ENCODE measurements at places on chromosomes 2 and 18.

GRCh38 chr18:24497031-24497754, 36.8 kb downstream of the HRH4 start:
- peak; percentile 33 for DNase-seq

DNA sequence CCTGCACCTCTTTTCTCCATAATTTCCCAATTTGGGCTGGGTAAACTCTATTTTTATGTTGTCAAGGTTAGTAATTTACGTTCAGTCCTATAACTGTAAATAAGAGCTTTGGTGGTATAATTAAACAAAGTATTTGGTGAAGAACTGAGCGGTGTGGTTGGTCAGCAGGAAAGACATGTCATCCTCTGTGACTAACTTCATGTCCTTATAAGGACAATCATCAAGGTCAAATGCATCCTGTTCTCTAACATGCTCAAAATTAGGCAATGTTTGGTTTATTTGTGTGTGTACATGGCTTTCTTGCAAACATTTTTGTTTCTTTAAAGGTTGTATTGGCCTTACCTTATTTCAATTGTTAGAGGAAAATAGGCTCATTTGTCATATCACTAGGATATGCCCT, 121.5 kb upstream of the NABP1 start:
- no peak for DNase-seq

DNA sequence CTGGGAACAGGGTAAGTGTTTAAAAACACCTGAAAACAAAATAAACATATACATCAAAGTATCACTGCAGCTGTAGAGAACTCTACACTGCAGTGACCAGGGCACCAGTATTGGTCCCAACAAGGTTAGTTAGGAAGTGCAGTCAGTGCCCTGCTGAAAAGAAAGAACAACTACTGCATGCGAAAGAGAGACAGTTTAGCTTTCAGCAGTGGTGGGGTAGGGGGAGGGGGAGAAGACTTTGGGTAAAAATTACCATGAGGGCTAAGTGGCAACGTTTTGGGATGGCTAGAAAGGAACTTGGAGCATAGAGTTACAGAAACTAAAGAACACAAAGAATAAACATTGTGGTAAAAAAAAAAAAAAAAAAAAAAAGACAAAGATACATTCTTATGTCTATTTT, 112.1 kb downstream of the UPP2 start:
- no peak for DNase-seq

DNA sequence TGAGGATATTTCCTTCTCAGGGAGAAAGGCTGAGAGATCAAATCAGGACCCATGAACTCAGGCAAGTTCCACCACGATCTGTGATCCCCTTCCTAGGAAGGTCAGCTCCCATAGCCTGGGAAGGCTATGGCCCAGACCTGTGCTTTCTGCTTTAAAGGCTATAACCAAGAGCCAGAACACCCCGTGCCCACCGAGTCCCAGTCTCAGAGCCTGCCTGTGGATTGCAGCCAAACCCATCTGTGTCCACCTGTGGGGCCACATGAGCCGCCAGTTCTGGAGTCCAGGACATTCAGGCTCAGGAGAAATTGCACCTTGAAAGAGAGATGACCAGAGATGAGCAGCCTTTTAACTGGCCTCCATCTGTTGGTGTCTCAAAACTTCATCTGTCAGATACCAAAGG, 46.9 kb downstream of the MAL start:
- no peak for DNase-seq

DNA sequence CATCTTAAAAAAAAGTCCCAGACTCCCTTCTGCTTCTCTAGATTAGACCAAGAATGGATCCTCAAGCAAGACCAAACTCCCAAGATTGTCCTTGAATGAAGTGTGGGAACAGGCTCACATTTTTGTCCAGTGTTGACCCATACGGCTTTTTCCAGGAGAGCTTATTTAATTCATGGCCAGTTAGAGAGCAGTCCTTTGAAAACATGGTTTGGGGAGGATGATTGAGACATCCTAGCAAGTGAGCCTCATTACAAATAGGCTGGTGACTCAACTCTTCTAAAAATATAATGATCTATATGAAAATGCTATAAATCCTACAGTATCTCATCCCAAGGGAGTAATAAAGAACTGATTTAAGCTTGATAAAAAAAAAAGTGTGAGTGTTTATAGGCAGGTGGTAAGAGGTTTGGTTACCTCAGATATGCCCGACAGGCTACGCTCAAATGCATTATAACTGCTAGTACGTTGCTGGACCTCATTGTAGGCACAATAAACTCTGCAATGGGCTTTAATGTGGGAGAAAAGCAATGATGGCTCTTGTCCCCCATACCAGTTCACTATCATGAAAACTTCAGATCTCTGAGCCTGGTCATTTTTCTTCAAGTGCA, 17.0 kb downstream of the ANKRD29 start:
- no peak for DNase-seq

- peak; percentile 60 for DNase-seq
Measured at GRCh38 chr2:86673986-86674670, 46.0 kb upstream of the RMND5A start.

DNA sequence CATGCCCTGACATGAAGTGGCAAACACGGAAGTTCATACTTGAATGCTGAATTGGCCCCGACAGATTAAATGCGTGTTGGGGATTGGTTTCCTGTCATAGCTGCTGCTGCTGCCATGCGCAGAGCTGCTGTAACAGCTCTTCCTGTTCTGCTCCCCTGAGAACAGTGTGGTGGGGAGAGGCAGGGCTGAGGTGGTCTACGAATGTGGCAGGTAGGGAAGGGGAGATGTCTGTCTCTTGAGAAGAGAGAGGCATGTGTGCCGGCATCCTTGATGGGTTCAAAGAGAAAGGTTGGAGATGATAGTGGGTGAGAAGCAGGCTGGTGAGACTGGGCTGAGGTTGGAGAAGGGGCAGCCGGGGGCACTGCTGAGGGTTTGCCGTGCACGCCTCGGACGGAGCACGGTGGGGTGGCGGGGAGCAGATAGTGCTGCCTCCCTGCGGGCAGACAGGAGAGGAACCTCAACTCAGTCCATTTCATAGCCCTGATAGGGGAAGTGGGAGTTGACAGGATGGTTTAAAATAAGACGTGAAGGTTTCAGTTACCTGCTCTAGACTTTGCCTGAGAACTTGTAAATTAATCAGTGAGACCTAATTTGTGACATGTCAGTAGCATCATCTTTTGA, 46.1 kb downstream of the TMEM185B start:
- DNase-seq: no peak

DNA sequence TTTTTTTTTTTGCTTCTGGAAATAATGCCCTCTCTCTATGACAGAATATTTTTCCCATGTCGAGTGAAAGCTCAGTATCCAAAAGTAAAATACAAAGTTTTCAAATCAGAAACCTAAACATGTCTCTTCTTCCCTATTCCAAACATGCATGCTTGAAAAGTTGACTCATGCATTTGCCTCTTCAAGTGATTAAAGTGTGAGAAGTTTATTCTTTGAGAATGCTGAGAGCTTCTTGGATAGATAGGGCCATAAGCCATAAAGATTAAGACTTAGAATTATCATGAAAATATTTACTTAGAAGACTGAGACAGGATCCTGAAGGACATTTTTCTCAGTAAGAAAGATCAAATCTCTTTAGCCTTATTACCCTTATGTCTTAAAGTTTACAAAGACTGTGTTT, 98.6 kb upstream of the EPB41L5 start:
- peak; percentile 66 for DNase-seq

- DNase-seq: no peak
Measured at GRCh38 chr2:234989183-234989701, 37.4 kb downstream of the SH3BP4 start.

DNA sequence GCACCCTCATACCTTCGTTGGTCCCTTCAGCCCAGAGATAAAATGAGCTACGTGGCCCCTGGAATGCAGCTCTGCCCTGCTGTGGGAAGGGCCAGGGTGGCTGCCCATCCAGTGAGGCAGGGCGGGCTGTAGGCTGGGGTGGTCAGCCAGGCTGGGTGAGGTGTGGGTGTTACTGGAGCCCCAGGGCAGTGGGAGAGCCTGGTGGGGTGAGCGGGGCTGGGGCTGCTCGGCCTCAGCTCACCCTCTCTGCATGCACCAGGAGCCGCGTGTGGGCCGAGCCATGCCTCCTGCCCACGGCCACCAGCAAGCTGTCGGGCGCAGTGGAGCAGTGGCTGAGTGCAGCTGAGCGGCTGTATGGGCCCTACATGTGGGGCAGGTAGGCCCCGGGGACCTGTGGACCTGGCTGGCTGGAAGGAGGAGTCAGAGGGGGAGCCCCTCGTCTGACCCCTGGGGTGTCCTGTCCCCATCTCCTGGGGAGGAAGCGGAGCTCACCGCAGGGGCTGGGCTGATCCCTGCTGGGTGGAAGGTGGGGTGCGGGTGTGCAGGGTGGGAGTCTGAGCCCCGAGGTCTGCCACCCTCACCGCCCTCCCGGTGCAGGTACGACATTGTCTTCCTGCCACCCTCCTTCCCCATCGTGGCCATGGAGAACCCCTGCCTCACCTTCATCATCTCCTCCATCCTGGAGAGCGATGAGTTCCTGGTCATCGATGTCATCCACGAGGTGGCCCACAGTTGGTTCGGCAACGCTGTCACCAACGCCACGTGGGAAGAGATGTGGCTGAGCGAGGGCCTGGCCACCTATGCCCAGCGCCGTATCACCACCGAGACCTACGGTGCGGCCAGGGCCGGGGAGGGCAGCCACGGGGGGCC, 5.5 kb downstream of the RNPEPL1 start:
- DNase-seq: no peak

GRCh38 chr2:214549946-214550345, 139.1 kb downstream of the VWC2L start:
- no peak for DNase-seq

GRCh38 chr2:220129391-220129790, 502.0 kb downstream of the SLC4A3 start:
- DNase-seq: no peak

DNA sequence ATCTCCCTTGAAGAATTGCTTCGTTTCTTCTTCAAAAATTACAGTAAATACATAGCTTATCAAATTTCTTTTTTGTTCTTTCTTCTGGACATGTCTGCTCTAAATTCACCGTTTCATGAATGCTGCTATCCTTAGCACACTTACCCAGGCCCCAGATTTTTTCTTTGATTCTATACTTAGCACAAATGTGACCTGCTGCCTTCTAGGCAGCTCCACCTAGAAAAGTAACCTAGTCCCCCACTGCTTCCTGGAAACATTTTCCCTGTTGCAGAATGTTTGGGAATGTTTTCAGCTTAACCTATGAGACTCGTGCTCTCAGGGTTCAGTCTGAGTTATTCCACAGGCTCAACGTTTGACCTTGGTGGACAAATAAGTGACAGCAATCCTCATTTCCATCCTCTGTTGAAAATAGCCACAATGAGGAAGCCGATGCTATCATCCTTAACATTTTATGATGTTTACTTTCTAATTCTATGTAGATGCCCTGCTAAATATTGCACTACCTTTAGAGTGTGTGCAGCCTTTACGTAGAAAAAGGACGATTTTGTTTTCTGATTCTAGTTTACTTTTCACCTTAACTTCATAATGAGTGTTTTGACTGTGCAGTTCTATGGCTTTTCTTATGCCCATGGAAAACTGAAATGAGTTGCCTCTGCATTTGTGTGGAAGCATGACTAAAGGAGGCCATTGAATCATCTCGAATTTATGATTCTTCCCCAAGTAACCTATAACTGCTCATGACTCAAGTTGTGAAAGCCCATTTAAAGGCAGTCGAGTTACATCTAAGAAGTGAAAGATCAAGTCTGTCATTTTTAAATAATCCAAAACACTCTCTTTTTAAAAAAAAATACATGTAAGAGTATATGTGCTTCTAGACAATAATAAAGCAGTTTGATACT, 47.7 kb downstream of the TMEM182 start:
- DNase-seq: no peak

GRCh38 chr18:79680100-79680879, 687 bp downstream of the CTDP1 start:
- peak; percentile 71 for DNase-seq

DNA sequence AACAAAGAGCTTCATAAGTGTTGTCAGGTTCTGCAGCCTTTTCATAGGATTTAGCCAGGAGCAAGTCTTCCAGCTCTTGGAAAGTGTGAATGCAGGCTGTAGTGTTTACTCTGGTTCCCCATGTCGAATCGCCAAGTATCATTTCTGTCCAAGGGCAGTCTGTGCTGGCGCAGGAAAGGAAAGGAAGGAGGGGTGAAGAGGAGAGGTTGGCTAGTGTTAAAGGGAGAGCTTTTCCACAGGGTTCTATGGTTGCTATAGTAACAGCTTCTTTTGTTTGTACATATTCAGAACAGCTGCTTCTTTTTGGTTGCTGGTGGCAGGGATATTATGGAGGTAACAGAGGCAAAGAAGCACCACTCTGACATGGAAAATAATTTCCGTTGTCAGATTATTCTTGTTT, 69.9 kb downstream of the KCNH7 start:
- no peak for DNase-seq

DNA sequence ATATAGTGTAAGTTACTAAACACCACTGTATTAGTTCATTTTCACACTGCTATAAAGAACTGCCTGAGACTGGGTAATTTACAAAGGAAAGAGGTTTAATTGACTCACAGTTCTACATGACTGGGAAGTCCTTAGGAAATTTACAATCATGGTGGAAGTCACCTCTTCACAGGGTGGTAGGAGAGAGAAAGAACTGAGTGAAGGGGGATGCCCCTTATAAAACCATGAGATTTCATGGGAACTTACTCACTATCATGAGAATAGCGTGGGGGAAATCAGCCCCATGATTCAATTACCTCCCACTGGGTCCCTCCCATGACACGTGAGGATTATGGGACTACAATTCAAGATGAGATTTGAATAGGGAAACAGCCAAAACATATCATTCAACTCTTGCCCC, 618.0 kb downstream of the NYAP2 start:
- DNase-seq: no peak

DNA sequence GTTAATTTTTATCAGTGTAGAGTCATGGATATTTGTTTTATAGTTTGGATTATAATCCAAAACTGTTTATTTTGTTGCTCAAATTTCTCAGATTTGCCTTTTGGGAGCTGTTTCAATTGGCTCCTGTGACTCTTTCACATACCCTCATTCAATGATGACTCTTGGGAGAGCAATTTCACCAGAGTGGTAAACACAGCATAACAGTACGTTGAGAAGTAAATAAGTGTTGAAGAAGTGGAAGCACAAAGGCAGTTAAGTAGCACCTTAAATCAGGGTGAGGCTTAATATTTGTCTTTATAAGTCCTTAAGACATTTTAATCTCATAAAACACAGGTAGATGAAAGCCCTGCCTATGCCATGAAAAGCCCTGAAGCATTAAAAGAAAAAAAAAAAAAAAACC, 17.1 kb upstream of the SLC39A10 start:
- no peak for DNase-seq
